A673 (cell line): ENCODE measurements at places on chromosomes 4 and X. TPM values are rescaled to one million over a fixed set of nuclear protein-coding genes. Genes with fewer than 3 reads are reported as not detected.

The HSFX3 gene
- total RNA-seq = not detected in 2 replicates

- DNase-seq = no peak
- peaks cover 5% of the 10 kb centered on the region for H3K4me1 ChIP-seq
- no peaks in the 10 kb centered on the region for H3K27me3 ChIP-seq
These were observed 5.0 kb downstream of the TRIM75 start for GRCh38 chr4:165058666-165059065.

GRCh38 chrX:130165181-130165702 lies 399 bp downstream of the AIFM1 start:
- DNase-seq = peak; percentile 36
- peaks cover 8% of the 10 kb centered on the region for H3K4me1 ChIP-seq
- H3K27ac ChIP-seq = peak overlapping the region; percentile 87
- H3K27me3 ChIP-seq = no peaks in the 10 kb centered on the region
- H3K36me3 ChIP-seq = no peaks in the 10 kb centered on the region
- peak overlapping the region; percentile 73 for H3K4me3 ChIP-seq

- no peaks in the 10 kb centered on the region for H3K4me1 ChIP-seq
- H3K27me3 ChIP-seq = peaks cover 21% of the 10 kb centered on the region
- peak; percentile 7 for DNase-seq
- peak within 1 kb of the TSS; percentile 17 for H3K4me3 ChIP-seq
These were observed at the start of gene KLF8 for GRCh38 chrX:56232221-56233082. TSS of gene KLF8 (plus strand) at chrX:56232356. CDS start at chrX:56233335, 979 bp downstream.

The TMEM175 gene
- 10.0 and 12.1 TPM in 2 replicates for total RNA-seq

The CC2D2A gene
- total RNA-seq = 25.2 and 29.7 TPM in 2 replicates

- no peaks in the 10 kb centered on the region for H3K36me3 ChIP-seq
- H3K27ac ChIP-seq = no peak within 1 kb of the TSS
- DNase-seq = peak; percentile 18
- H3K4me1 ChIP-seq = no peaks in the 10 kb centered on the region
- H3K27me3 ChIP-seq = no peaks in the 10 kb centered on the region
These were observed at the start of gene EXOC1L for GRCh38 chr4:55819634-55820033. TSS of gene EXOC1L (plus strand) at chr4:55819790. CDS start at chr4:55820027, 237 bp downstream.

DNA sequence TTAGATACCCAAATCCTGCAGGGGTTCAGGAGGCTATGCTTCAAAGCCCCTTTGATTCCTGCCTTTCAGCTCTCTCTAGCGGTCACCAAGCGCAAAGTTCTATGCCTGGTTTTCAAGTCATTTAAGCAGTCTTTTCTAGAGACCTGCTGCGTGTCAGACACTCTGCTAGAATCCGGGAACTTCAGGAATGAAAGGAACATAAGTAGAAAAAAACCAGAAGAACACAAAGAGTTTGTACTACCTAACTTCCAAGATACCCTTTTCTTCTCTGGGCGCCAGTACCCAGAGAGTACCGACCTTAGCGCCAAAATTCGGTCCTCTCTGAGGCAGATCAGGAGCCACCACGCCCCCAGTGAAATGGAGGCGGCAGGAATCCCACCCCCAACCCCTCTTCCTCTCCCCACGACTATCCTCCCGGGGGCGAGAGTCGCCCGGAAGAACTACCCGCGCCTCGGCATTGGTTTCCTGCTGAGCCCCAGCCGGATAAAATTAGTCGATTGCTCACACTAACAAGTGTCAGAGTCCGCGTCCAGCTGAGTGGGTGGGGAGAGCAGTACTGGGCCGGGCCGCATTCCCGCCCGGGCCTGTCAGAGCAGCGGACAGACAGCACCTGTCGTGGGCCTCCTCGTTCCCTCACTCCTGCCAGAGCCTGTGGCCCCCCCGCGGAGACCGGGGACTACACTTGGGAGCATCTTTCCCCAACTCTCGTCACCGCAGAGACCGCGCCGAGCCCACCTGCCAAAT lies 78.8 kb downstream of the RLIM start:
- H3K36me3 ChIP-seq = no peaks in the 10 kb centered on the region
- H3K4me3 ChIP-seq = peak overlapping the region; percentile 47
- H3K27ac ChIP-seq = peak overlapping the region; percentile 73
- H3K27me3 ChIP-seq = no peaks in the 10 kb centered on the region
- peak; percentile 86 for DNase-seq
- H3K4me1 ChIP-seq = peaks cover 16% of the 10 kb centered on the region

The CPE gene
- 27.2 and 32.7 TPM in 2 replicates for total RNA-seq

The NOA1 gene
- total RNA-seq = 8.3 and 8.7 TPM in 2 replicates

DNA sequence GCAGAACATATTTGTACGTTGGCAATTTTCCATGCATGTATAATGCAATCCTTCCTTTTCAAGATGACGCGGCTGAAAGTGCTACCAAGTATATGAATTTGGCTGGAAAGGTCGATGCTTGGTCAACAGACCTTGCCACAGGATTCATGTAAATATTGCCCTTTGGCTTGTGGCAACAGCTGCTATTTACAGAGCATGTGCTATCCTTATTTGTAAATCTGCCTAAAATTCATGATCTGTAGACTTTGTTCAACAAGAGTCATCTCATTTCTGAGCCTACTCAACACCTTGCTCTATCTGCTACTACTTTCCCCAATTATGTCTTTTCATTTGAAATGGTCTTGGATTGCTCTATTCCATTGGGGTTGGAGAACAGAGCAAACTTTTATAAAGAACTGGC lies 1.9 kb upstream of the SMARCA1 start:
- DNase-seq = no peak
- H3K4me3 ChIP-seq = no peak overlapping the region
- H3K36me3 ChIP-seq = no peaks in the 10 kb centered on the region
- no peak overlapping the region for H3K27ac ChIP-seq
- H3K27me3 ChIP-seq = no peaks in the 10 kb centered on the region

The IRS4 gene
- not detected in 2 replicates for total RNA-seq

The SMIM31 gene
- total RNA-seq = not detected in 2 replicates

The F11 gene
- 0.24 TPM in 1 of 2 replicates, not detected in the other for total RNA-seq

DNA sequence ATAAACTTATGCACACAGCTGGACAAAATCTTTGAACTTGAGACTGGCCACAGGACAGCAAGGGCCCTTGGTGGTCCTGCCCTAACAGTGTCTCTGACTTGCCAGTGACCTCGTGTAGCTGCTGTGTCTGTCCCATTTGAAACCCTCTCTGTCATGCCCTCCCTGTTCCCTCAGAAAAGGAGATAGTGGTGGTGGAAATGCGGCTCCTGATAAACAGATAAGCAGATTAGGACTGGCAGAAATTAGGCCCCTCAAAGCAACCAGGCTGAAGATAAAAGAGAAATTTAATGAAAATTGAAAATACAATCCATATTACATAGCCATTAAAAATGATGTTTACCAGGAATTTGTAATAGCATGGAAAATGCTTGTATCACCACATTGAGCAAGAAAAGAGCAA lies 136.6 kb upstream of the ATP6AP2 start:
- no peaks in the 10 kb centered on the region for H3K4me1 ChIP-seq
- H3K4me3 ChIP-seq = no peak overlapping the region
- no peaks in the 10 kb centered on the region for H3K27me3 ChIP-seq
- H3K36me3 ChIP-seq = no peaks in the 10 kb centered on the region
- no peak overlapping the region for H3K27ac ChIP-seq

DNA sequence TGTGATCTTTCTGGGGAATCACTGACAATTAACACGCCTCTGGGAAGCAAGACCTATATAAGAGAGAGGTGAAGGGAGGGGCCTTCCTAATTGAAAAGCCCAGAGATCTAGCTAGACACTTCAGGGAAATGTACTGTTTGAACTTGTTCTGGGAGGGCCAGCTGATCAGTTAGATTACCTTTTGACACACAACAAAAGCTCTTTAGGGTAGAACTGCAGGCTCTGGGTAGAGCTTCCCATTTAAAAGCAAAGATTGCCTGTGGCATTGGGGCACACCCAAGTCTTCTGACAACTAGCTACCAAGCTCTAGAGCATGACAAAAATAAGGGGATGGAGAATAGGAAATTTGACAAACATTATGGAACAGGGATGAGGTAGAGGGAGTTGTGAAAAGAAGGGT lies 26.3 kb downstream of the AREG start:
- no peak overlapping the region for H3K4me3 ChIP-seq
- no peaks in the 10 kb centered on the region for H3K36me3 ChIP-seq
- no peaks in the 10 kb centered on the region for H3K27me3 ChIP-seq
- H3K27ac ChIP-seq = no peak overlapping the region

DNA sequence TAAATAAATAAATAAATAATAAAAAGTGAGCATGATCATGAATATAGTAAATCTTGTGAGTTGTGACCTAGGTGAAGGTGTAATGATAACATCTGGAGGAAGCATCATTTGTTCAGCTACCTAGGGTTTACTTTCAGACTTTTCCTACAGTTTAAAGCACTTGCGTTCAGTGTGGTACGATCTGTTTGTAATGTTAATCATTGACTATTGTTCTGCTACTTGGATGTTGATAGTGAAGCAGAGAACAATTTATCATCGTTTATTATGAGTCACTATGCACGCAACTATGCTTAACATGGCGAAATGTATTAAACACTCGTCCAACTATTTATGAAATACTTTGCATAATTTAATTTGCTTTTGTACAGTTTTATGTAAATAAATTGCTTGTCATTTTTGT lies 426.2 kb downstream of the PCDH7 start:
- no peak overlapping the region for H3K4me3 ChIP-seq
- DNase-seq = no peak
- H3K27me3 ChIP-seq = no peaks in the 10 kb centered on the region
- H3K27ac ChIP-seq = no peak overlapping the region
- peaks cover 32% of the 10 kb centered on the region for H3K36me3 ChIP-seq
- peaks cover 3% of the 10 kb centered on the region for H3K4me1 ChIP-seq

The SOWAHB gene
- 0.13 and 0.15 TPM in 2 replicates for total RNA-seq

The TCEAL7 gene
- not detected in 2 replicates for total RNA-seq

GRCh38 chr4:112916868-112917267 lies 132.6 kb upstream of the ANK2 start:
- H3K27ac ChIP-seq = no peak overlapping the region
- no peak for DNase-seq
- no peak overlapping the region for H3K4me3 ChIP-seq
- no peaks in the 10 kb centered on the region for H3K27me3 ChIP-seq
- H3K4me1 ChIP-seq = no peaks in the 10 kb centered on the region

- DNase-seq = peak; percentile 80
- no peak overlapping the region for H3K4me3 ChIP-seq
- no peak overlapping the region for H3K27ac ChIP-seq
These were observed 13.1 kb upstream of the ACOT9 start for GRCh38 chrX:23756165-23756564.

- H3K4me1 ChIP-seq = peaks cover 13% of the 10 kb centered on the region
- no peak overlapping the region for H3K4me3 ChIP-seq
- no peak overlapping the region for H3K27ac ChIP-seq
- H3K36me3 ChIP-seq = no peaks in the 10 kb centered on the region
- no peak for DNase-seq
These were observed 174.4 kb upstream of the BCOR start for GRCh38 chrX:40272141-40272540.

- H3K27ac ChIP-seq = peak overlapping the region; percentile 69
- no peaks in the 10 kb centered on the region for H3K27me3 ChIP-seq
- no peak overlapping the region for H3K4me3 ChIP-seq
- H3K36me3 ChIP-seq = peaks cover 85% of the 10 kb centered on the region
- DNase-seq = peak; percentile 25
These were observed 59.8 kb downstream of the CPLX1 start for GRCh38 chr4:766152-766515.

- peak; percentile 15 for DNase-seq
- H3K27me3 ChIP-seq = peaks cover 60% of the 10 kb centered on the region
- no peaks in the 10 kb centered on the region for H3K36me3 ChIP-seq
- H3K4me1 ChIP-seq = no peaks in the 10 kb centered on the region
- no peak overlapping the region for H3K27ac ChIP-seq
These were observed 584.0 kb upstream of the TENM3 start for GRCh38 chr4:181659202-181659601.

The DCAF8L2 gene
- total RNA-seq = not detected in 2 replicates

- no peaks in the 10 kb centered on the region for H3K36me3 ChIP-seq
- no peaks in the 10 kb centered on the region for H3K4me1 ChIP-seq
- no peak overlapping the region for H3K4me3 ChIP-seq
These were observed 47.4 kb downstream of the ASIC5 start for GRCh38 chr4:155818639-155819038.

DNA sequence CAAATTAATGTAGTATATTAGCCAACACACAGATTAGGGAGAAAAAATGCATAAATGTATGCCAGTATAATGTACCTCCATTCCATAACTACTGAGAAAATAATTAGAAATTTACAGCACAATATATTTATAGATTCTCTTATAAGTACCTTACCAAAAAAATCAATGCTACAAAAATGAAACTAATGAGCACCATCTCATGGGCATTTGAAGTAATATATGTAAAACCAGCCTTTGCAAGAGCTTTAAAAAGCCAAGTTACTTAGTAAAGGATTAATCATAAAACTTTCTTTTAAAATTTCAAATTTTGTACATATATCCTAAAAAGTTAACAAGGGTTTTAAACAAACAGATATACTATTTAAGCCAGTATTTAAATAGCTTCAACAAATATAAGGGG lies 43.2 kb downstream of the LRBA start:
- H3K4me1 ChIP-seq = peaks cover 24% of the 10 kb centered on the region
- H3K4me3 ChIP-seq = peak overlapping the region; percentile 16
- H3K27ac ChIP-seq = peak overlapping the region; percentile 53
- no peaks in the 10 kb centered on the region for H3K27me3 ChIP-seq

DNA sequence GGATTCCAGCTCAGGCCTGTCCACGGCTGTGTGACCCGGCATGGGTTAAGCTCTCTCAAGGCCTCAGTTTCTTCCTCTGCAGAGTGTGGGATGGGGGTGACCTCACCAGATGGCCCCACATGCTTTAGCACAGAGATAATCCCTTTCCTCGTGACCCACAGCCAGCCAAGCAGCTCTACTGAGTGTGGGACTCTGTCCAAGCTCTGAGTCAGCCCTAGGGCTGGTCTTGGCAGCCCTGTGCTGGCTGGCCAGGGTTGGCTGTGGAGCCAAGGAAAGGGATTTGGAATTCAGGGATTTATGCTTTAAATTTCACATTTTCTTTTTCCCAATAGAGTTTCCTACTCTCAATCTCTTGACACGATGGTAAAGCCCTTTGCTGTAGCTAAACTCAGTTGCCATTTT lies 19.7 kb upstream of the SPON2 start:
- H3K27ac ChIP-seq = no peak overlapping the region
- H3K27me3 ChIP-seq = peaks cover 4% of the 10 kb centered on the region
- no peaks in the 10 kb centered on the region for H3K4me1 ChIP-seq
- no peaks in the 10 kb centered on the region for H3K36me3 ChIP-seq
- no peak overlapping the region for H3K4me3 ChIP-seq

The PTCHD1 gene
- 0.02 TPM in 1 of 2 replicates, not detected in the other for total RNA-seq

DNA sequence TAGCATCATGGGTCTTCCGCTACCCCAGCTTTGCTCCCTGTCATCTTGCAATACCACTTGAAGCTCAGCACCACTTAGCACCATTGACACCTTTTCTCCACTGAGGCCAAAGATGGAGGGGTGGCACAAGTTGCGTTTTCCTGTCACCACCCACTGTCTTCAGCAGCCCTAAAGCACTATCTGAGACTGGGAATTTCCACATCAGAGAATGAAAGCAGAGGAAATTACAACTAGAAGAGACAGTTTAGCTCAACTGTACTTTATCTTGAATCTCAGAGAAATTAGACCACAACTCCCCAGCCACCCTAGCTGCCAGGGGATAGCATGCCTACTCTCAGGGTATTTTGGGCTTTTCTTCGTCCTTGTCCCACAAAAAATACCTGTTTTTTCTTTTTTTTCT lies 111.0 kb downstream of the DDIT4L start:
- DNase-seq = no peak
- H3K27ac ChIP-seq = no peak overlapping the region
- H3K36me3 ChIP-seq = no peaks in the 10 kb centered on the region
- H3K4me3 ChIP-seq = no peak overlapping the region
- no peaks in the 10 kb centered on the region for H3K4me1 ChIP-seq
